ENCODE measurements at places on chromosomes 5 and 9. TPM values are rescaled to one million over a fixed set of nuclear protein-coding genes. Genes with fewer than 3 reads are reported as not detected.

DNA sequence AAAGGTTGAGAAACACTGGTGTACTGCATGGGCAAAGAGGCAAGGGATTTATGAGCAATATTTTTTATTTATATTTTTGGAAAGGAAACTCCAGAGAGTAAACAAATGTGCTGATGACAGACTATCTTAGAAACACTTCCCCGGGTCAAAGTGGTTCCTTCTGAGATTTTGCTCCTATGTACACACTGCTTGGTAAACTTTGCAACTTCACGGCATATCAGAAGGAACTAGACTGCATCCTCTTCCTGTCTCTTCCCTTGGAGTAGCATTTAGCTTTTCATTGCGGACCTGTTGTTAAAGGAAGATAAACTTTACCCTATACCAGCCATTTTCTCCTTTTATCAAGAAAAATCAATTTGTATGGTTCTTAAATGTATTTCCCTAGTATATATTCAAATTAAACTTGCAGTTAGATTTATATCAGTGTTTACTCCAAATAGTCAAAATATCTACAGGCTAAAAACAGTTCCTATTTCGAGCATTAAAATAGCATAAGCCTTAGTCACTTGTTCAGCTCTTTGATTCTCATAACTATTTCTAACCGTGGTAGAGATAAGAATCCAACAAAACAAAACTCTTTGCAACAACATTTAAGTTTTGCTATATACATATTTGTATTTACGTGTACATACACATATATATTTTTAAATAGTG is 48.0 kb upstream of the LRRC19 start:
- DNase-seq = no peak

DNA sequence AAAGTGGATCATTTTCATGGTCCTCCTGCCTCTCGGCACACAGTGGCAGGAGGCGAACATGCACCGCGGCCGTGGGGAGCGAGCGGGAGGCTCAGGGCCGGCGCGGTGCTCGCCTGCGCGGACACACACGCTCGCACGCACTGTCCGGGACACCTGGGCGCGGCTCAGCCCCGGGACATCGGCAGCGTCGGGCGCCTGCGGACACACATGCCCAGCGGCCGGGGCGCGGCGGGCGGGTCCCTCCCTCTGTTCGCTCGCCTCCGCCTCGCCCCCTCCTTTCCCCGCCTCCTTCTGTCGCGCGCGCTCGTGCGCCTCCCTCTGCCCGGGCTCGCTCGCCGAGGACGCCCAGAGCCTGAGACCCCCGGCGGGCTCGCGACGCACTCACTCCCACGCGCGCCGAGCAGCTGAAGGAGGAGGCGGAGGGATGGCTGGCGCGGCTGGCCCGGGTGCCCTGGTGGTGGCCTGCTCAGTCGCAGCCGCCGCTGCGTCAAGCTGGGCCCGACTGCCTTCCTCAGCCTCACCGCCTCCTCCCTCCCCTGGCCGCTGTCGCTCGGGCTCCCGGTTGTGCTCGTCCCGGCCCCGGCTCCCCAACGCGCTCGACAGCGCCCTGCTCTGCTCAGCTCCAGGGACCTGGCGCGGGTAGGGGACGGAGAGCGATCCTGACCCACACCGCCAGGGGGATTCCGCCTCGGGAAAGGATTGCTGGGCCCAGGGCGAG is at the start of gene FRMD3:
TSS of gene FRMD3 (minus strand) at position 230 of the 718 bp plus-strand sequence. CDS start at position 60, 170 bp downstream.
- peak; percentile 91 for DNase-seq

GRCh38 chr9:117239428-117239827 is 175.4 kb downstream of the ASTN2 start:
- no peak for DNase-seq

- no peak for DNase-seq
Observed at GRCh38 chr5:96247097-96247701, 185.8 kb downstream of the PCSK1 start.

- DNase-seq = no peak
Observed at GRCh38 chr9:93447655-93448054, 3.8 kb upstream of the FAM120A start.

- no peak for DNase-seq
Observed at GRCh38 chr5:158819840-158820620, 279.7 kb downstream of the EBF1 start.

GRCh38 chr9:6641961-6642360 is 3.6 kb downstream of the GLDC start:
- DNase-seq = no peak

- DNase-seq = no peak
Observed at GRCh38 chr5:16550316-16550952, 66.4 kb downstream of the RETREG1 start.

GRCh38 chr5:136208916-136209315 is 16.0 kb upstream of the SMIM32 start:
- no peak for DNase-seq

- DNase-seq = no peak
Observed at GRCh38 chr5:15601274-15601673, 101.3 kb downstream of the FBXL7 start.

GRCh38 chr9:99154356-99154755 is 49.4 kb downstream of the TGFBR1 start:
- DNase-seq = no peak

GGTA1 gene
- total RNA-seq = 31.3 TPM

HAVCR2 gene
- total RNA-seq = 2.6 TPM

IL5 gene
- not detected for total RNA-seq

RAI14 gene
- 10.5 TPM for total RNA-seq

UGCG gene
- total RNA-seq = 11.7 TPM

CBY3 gene
- total RNA-seq = not detected

GEMIN5 gene
- 13.7 TPM for total RNA-seq

All from Right ventricle myocardium superior (tissue), 1 donor.